ENCODE measurements at places on chromosomes 6 and 20.
A peak's percentile ranks its signal among the peaks of the same experiment; 100 is the strongest.

- DNase-seq = no peak
Observed at GRCh38 chr6:610882-611281, 46.0 kb downstream of the HUS1B start.

DNA sequence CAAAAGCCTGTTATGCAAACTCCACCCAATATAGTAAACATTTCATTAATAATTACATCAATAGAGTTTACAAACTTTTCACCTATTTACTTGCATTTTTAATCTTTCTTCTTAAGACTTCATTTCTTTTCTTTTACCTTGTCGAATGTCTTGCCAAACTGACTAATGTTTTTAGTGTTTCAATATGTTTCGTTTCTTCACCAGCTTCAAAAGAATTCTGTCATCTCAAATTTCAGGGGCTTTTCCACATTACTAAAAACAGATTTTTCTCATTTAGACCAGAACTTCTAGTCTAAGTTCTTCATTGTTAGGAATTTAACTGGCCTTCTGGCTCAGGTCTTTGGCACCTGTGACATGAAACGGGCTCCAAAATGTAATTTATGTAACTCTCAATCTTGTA lies 196.5 kb downstream of the ARHGAP18 start:
- no peak for DNase-seq

- no peak for DNase-seq
Observed at GRCh38 chr20:3209946-3210317, 634 bp downstream of the ITPA start.

GRCh38 chr6:1856381-1856780 lies 246.7 kb downstream of the FOXC1 start:
- no peak for DNase-seq

GRCh38 chr6:6131492-6132109 lies 124.9 kb upstream of the NRN1 start:
- no peak for DNase-seq

- DNase-seq = no peak
Observed at GRCh38 chr6:107110200-107110599, 5.1 kb downstream of the BEND3 start.

- peak; percentile 92 for DNase-seq
Observed at GRCh38 chr6:32413427-32414047, 6.6 kb upstream of the BTNL2 start.

GRCh38 chr20:52110456-52110855 lies 81.1 kb downstream of the ZFP64 start:
- peak; percentile 52 for DNase-seq

DNA sequence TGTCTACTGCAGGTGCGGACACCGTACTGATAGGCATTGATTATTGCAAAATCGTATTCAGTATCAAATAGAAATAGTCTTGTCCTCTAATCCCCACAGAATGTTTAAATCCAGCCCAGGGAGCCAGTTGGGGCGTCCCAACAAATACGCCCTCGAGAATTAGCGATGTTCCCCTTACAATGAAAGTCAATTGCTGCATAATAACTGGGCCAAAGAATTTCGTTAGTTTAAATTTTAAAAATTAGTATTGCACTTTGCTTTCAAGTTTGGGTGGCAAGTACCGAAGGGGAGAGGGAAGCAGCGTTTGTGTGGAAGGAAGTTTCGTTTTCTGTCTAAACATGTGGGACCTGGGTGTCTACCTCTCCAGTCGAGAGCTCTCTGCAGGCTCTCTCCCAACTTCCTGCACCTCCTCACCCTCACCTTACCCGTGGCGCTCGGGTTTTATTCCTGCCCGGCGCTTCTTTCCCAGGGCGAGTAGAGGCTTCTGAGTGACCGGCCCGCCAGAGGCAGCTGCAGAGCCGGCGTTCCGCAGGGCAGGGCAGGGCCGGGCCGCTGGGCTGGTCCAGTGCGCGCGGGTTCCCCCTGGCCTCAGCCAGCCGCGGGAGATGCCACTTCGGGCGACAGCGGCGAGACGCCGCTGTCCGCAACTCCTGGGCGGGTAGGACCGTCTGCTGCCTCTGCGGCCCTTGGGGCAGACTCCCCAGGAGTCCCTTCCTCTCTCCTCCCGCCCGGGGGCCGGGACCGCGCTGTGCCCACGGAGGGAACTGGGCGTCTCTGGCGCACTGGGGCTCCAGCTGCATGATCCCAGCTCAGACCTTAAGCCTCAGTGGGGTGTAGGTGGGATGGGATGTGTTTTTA lies 862 bp upstream of the TFAP2C start:
- no peak for DNase-seq

DNA sequence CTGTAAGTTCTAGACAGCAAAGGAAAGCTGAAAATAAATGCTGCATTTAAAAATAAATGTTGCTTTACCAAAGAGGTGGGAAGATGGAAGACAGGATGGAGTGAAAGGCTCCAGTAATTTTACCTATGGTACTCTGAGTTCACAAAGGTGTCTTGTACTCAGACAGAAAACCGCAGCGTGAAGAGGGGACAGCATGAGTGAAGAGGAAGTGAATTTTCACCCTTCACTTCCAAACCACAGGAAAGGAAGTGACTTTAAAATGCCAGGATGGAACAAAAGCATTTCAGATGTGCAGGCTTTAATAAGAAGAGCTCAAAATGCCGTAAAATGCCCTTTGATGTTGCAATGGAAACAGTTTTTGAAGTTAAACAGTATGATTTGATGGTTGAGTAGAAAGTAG lies 91.2 kb upstream of the TINAG start:
- no peak for DNase-seq

DNA sequence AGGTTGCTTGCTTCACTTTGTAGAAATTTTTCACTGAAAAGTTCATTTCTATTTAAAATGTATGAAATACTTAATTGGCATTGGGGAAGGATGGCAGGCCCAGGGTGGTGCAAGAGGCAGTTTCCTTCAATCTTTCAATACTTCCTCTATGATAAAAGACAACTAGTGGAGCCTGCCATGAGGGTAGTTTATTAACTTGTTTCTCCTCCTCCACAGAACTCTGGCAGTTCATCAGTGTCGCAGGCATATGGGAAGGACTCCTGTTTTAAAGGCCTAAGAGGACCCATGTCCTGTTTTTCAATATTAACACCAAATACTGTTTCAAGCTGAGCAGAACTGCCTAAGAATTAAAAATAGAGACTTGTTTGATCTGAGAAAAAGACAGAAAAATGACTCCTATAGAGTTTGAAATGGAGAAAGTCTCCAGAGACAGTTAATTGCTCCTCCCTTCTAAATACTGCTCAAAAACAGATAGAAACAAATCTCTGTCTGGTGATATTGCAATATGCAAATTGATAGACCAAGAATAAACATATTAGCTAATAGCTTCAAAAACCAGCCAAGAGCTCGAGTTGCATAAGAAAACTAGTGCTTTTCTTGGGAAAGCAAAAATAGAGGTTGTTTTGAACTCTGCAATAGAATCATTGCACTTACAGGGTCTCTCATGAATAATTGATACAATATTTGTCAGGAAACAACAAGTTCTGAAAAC lies 665.7 kb upstream of the SLC35B3 start:
- DNase-seq = no peak

DNA sequence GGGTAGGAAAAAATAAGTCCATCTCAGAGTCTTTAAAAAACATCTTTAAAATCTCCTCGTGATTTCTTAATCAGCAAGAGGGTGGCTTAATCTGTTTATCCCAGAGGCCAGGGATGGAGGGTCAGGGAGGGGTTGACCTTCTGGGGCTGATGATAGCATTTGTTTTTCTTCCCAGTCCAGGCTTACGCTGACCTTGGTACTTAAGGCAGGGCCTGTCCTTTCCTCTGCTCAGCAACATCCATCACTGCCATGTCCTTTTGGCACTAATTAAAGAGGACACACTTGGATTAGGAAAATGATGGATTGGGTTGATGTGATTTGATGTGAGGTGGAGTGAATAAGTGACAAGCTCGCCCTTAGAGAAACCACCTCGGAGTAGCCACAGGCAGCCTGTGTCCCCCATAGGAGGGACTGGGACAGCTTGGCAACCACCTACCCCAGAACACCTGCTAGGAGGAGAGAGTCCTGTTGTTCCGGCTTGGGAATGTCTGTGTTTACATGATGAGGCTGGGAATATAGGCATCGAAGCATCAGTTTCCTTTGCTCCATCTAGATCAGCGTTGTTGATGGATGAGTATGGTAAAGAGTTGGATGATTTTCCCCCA lies 44.2 kb downstream of the PHACTR3 start:
- DNase-seq = no peak

- DNase-seq = no peak
Observed at GRCh38 chr6:80179695-80180094, 73.2 kb downstream of the BCKDHB start.

DNA sequence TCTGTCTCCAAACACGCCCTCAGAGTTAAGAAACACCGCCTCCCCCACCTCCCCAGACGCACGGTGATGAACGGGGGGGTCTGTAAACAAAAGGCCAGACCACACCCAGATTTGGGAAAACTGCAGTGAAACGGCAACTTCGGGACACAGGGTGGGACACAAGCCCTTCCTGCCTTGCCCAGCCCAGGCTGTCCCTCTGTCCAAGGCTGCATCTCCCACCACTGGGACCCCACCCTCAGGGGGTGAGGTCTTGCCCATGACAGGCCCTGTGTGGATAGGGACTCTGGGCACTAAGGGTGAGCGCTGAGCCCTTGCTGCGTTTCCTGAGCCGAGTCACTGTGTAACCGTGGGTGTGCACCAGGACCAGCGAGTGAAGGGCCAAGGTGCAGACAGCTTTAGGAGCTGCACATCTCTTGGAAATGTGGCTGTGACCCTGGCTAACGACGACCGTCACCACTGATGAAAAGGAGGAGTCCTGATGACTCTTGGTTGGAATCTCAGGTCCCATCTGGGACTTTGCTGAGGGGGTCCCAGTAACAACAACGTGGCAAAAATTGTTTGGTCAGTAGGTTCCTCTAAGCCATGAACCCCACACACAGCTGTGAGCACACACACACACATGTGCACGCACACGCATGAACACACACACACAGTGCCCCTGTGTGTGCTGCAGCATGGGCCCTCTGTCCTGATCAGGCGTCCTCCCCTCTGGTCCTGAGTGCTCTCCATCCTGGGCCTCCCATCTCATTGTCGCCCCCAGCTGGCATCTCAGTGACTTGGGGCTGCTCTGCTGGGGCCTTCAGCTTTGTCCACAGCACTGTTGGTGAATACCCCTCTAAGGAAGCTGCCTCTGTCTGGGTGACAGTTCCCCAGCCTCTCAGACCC lies 100.6 kb downstream of the RAMACL start:
- peak; percentile 70 for DNase-seq

GRCh38 chr6:101402622-101403031 lies 9.1 kb downstream of the GRIK2 start:
- DNase-seq = no peak

All from posterior vena cava (tissue), 2 donors.